ENCODE measurements at places on chromosomes 13 and 19. TPM values are rescaled to one million over a fixed set of nuclear protein-coding genes. Genes with fewer than 3 reads are reported as not detected.
A peak's percentile ranks its signal among the peaks of the same experiment; 100 is the strongest.

The MAG gene
- polyA plus RNA-seq: not detected

DNA sequence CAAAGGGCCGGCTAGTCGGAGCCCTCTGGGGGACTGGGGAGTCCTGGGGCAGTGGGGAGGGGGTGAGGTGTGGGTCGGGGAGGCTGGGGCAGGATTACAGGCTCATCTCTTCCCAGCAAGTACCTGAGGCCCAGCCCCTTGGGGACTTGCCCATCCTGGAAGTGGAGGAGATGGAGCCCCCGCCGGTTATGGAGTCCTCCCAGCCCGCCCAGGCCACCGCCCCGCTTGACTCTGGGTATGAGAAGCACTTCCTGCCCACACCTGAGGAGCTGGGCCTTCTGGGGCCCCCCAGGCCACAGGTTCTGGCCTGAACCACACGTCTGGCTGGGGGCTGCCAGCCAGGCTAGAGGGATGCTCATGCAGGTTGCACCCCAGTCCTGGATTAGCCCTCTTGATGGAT lies 9.9 kb downstream of the PALM3 start:
- no peaks in the 10 kb centered on the region for H3K36me3 ChIP-seq
- H3K4me1 ChIP-seq: no peaks in the 10 kb centered on the region
- no peak overlapping the region for H3K4me3 ChIP-seq
- no peak for DNase-seq

The GIPR gene
- 0.97 TPM for polyA plus RNA-seq

DNA sequence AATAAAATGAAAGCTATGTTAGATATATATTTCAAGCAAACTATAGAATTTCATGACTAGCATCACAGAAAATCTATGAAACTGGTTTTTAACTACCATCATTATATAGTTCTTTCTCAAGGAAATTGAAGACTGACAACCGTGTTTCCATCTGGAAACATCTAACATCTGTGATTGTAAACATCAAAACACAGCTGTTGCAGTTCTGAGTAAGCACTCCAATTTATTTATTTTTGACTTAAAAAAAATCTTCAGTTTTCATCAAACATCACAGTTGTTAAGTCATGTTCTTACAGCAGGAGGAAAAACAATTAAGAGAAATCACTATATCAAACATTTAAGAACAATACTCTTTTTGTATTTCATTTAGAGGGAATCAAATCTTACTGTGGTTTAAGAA lies 1653.0 kb upstream of the MIR17HG start:
- no peaks in the 10 kb centered on the region for H3K4me1 ChIP-seq
- no peaks in the 10 kb centered on the region for H3K27me3 ChIP-seq
- no peaks in the 10 kb centered on the region for H3K36me3 ChIP-seq
- no peak overlapping the region for H3K27ac ChIP-seq
- no peak for DNase-seq

GRCh38 chr13:77740931-77741596 lies 43.6 kb downstream of the SLAIN1 start:
- no peak for DNase-seq
- H3K36me3 ChIP-seq: no peaks in the 10 kb centered on the region
- no peak overlapping the region for H3K4me3 ChIP-seq
- peaks cover 3% of the 10 kb centered on the region for H3K27me3 ChIP-seq
- H3K4me1 ChIP-seq: no peaks in the 10 kb centered on the region

DNA sequence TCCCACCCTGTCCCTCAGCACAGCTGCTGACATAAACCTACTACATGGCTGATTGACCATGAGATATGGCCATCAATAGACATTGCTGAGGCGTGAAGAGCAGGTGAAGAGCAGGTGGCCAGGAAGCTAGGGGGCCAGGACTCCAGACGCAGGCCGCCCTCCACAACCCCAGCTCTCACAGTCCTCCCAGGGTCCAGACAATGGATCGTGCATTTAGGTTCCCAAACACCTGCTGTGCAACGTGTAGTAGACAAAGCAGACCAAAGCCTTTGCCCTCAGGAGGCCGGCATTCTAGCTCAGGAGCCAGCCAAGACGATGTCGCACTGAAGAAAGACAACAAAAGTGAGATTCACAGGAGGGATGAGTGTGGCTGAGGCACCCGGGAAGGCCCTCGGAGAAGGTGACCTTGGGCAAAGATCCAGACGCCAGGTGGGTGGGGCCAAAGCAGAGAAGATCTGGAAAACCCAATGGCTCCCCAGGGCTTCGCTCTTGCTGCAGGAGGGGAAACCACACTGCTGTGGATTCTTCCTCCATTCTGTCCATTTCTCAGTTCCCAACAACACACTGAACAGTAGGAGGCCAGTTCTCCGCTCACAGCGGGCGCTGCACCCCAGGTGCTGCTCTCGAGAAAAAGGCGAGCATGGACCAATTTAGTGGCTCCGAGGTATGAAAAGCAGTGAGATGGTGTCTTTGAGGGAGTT lies 1.4 kb downstream of the FFAR1 start:
- peaks cover 25% of the 10 kb centered on the region for H3K27me3 ChIP-seq
- no peaks in the 10 kb centered on the region for H3K4me1 ChIP-seq
- H3K4me3 ChIP-seq: no peak overlapping the region
- no peak overlapping the region for H3K27ac ChIP-seq

GRCh38 chr13:23701636-23702035 lies 131.4 kb downstream of the TNFRSF19 start:
- no peak overlapping the region for H3K27ac ChIP-seq
- H3K27me3 ChIP-seq: no peaks in the 10 kb centered on the region

GRCh38 chr13:98451676-98452470 lies 125.0 kb downstream of the STK24 start:
- H3K27ac ChIP-seq: no peak overlapping the region
- no peak overlapping the region for H3K4me3 ChIP-seq
- peaks cover 32% of the 10 kb centered on the region for H3K36me3 ChIP-seq
- no peaks in the 10 kb centered on the region for H3K4me1 ChIP-seq
- no peaks in the 10 kb centered on the region for H3K27me3 ChIP-seq

The ZNF470 gene
- polyA plus RNA-seq: 2.7 TPM

The LILRB4 gene
- polyA plus RNA-seq: not detected

The GPR12 gene
- polyA plus RNA-seq: 0.04 TPM

GRCh38 chr13:30905932-30906383 lies at the start of gene MEDAG:
Gene MEDAG, plus strand, starts transcription at chr13:30906271. Its CDS starts 245 bp downstream, at chr13:30906516.
- H3K4me1 ChIP-seq: peaks cover 15% of the 10 kb centered on the region
- no peak within 1 kb of the TSS for H3K4me3 ChIP-seq
- H3K27ac ChIP-seq: no peak within 1 kb of the TSS

- H3K27me3 ChIP-seq: no peaks in the 10 kb centered on the region
- no peak overlapping the region for H3K27ac ChIP-seq
- no peak overlapping the region for H3K4me3 ChIP-seq
- no peak for DNase-seq
- H3K4me1 ChIP-seq: peaks cover 11% of the 10 kb centered on the region
Measured at GRCh38 chr19:47631681-47632446, 22.9 kb downstream of the BICRA start.

GRCh38 chr19:6738787-6739389 lies 592 bp upstream of the TRIP10 start:
- H3K27ac ChIP-seq: peak overlapping the region; percentile 86
- H3K4me3 ChIP-seq: peak overlapping the region; percentile 66
- peaks cover 33% of the 10 kb centered on the region for H3K4me1 ChIP-seq
- H3K27me3 ChIP-seq: no peaks in the 10 kb centered on the region
- DNase-seq: no peak
- peaks cover 10% of the 10 kb centered on the region for H3K36me3 ChIP-seq

DNA sequence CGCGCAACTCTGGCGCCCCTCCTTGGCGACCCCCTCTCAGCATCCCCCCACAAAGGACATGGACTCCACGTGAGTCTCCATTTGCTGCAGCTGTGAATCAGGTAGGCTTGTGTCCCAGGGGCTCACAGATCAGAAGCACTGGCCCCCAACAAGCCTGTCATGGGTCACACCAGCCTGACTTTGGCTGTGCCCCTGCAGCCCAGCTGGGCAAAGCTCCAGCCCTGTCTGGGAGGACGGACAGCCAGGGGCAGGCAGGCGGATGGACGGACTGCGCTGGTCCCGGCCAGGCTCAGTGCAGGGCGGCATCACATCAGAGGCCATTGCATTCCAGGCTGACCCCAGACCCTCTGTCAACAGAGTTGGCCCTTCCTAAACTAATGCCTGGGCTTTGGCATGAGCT lies 28.4 kb upstream of the ISYNA1 start:
- peaks cover 7% of the 10 kb centered on the region for H3K4me1 ChIP-seq
- H3K4me3 ChIP-seq: no peak overlapping the region
- peaks cover 34% of the 10 kb centered on the region for H3K36me3 ChIP-seq

DNA sequence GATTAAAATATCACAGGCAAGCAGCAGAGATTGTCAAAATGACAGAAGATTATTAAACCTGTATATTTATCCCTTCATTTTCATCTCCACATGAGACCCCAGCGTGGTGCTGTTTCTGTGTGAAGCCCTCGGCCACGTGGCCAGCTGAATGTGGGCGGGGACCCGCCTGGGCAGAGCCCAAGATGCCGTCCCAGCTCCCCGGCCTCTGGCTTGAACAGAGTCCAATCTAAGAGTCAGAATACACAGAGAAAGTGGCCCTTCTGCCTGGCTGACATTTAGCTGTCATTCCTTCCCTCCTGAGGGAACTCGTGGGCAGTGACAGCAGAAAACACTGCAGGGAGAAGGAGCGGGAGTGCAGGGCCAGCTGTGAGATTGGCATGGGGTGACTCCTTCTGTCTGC lies 34.9 kb upstream of the UQCRFS1 start:
- H3K27me3 ChIP-seq: no peaks in the 10 kb centered on the region
- H3K4me1 ChIP-seq: no peaks in the 10 kb centered on the region
- H3K36me3 ChIP-seq: no peaks in the 10 kb centered on the region
- no peak overlapping the region for H3K4me3 ChIP-seq
- H3K27ac ChIP-seq: no peak overlapping the region

The KLK1 gene
- 0.39 TPM for polyA plus RNA-seq

- no peak for DNase-seq
- H3K27ac ChIP-seq: no peak overlapping the region
- H3K36me3 ChIP-seq: no peaks in the 10 kb centered on the region
- no peaks in the 10 kb centered on the region for H3K4me1 ChIP-seq
- H3K27me3 ChIP-seq: no peaks in the 10 kb centered on the region
- no peak overlapping the region for H3K4me3 ChIP-seq
Measured at GRCh38 chr13:28338742-28339141, 156.2 kb downstream of the FLT1 start.

The PTOV1 gene
- polyA plus RNA-seq: 49.0 TPM

DNA sequence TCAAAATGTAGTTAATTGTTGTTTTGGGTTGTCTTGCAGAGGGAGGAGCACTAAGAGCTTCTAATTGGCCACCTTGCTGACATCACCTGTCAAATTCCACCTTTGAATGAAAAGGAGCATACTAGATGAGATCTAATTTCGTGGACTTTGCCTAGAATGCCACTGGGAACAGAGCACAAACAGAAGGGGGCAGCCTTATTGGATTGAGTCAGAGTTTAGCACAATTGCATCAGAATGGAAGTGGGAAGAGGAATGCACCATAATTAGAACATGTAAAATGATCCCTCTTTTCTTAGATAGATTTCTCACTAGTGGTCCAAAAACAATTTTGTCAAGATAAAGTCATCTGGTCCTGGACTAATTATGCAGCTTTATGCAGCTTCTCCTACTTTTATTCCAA lies 1552.2 kb downstream of the PCDH9 start:
- H3K4me1 ChIP-seq: no peaks in the 10 kb centered on the region
- no peaks in the 10 kb centered on the region for H3K27me3 ChIP-seq
- no peak overlapping the region for H3K4me3 ChIP-seq
- no peaks in the 10 kb centered on the region for H3K36me3 ChIP-seq

- H3K27ac ChIP-seq: peak overlapping the region; percentile 2
- DNase-seq: no peak
- H3K27me3 ChIP-seq: no peaks in the 10 kb centered on the region
- no peak overlapping the region for H3K4me3 ChIP-seq
- H3K4me1 ChIP-seq: peaks cover 34% of the 10 kb centered on the region
Measured at GRCh38 chr19:47107202-47107952, 6.2 kb downstream of the ZC3H4 start.

The GNG7 gene
- polyA plus RNA-seq: 0.06 TPM

The PGLYRP1 gene
- not detected for polyA plus RNA-seq

DNA sequence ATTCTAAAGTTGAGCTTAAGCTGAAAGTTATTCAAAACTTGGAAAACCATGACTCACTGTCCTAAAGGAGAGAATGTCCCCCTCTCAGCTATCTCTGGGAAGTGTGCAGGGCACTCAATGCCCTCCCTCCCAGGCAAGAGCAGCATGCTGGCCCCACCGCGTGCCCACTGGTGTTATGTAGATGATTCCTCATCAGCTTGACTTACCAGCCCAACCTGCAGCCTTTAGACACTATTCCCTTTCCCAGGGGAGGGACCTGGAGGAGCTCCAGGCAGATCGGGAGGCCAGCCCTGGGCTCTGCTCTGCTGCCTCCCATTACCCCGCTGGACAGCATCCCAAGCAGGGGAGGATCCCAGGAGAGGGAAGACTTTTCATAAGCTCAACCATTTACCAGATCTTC lies 124.6 kb downstream of the FGF14 start:
- no peak overlapping the region for H3K27ac ChIP-seq
- no peaks in the 10 kb centered on the region for H3K36me3 ChIP-seq
- H3K27me3 ChIP-seq: no peaks in the 10 kb centered on the region
- no peak overlapping the region for H3K4me3 ChIP-seq

GRCh38 chr19:3554254-3555083 lies 2.9 kb downstream of the MFSD12 start:
- no peak overlapping the region for H3K27ac ChIP-seq
- no peaks in the 10 kb centered on the region for H3K27me3 ChIP-seq
- no peak for DNase-seq
- H3K36me3 ChIP-seq: peaks cover 9% of the 10 kb centered on the region
- H3K4me3 ChIP-seq: no peak overlapping the region

DNA sequence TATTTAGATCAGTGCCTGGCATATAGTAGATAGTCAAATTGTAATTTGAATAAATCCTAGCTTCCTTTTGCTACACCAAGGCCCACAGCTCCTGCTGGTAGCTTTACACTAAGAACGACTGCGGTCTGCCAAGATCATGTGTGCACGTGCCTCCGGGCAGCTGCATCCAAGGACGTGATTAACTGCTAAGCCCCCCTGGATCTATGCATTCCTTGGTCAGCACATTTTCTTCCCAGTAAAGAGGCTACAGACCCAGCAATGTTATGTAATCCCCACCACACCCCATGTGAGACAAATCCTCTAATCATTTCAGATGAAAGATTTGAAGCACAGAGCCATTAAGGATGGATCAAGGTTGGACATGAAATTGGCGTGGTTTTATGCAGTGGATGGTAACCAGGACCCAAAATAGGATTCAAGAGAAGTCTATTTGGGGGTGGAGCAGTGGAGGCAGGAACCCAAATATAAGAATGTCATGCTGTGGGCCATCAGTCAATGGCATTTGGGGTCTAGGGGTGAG lies 65.2 kb upstream of the PEG3 start:
- DNase-seq: no peak
- no peaks in the 10 kb centered on the region for H3K4me1 ChIP-seq
- H3K36me3 ChIP-seq: no peaks in the 10 kb centered on the region
- H3K27me3 ChIP-seq: no peaks in the 10 kb centered on the region
- H3K4me3 ChIP-seq: no peak overlapping the region

The SPACA4 gene
- polyA plus RNA-seq: 0.08 TPM

GRCh38 chr19:22619371-22619770 lies 14.8 kb upstream of the ZNF492 start:
- DNase-seq: no peak
- no peaks in the 10 kb centered on the region for H3K4me1 ChIP-seq
- H3K27ac ChIP-seq: no peak overlapping the region
- H3K4me3 ChIP-seq: no peak overlapping the region
- no peaks in the 10 kb centered on the region for H3K36me3 ChIP-seq

Measured in keratinocyte (primary cell).